ENCODE measurements at places on chromosomes 5 and 9. TPM values are rescaled to one million over a fixed set of nuclear protein-coding genes. Genes with fewer than 3 reads are reported as not detected.

DNA sequence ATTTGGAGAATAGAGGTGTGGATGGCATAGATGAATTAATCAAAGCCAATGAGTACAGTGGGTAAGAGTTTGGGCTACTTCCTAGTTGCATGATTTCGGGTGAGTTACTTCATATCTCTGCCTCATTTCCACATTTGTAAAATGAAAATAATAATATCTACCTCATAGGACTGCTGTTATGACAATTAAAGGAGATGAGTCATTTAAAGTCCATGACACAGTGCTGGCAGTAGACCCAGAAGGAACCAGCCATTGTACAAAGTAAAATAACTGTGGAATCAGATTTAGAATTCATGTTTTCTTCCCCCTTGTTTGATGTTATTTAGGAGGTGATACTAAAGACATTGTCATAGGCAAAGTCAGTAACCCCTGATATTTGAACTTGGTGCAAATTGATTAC lies 139.5 kb upstream of the SLC27A6 start:
- DNase-seq, result no peak

PPIC gene
- 62.9 TPM for total RNA-seq

PCDHGB2 gene
- 1.1 TPM for total RNA-seq

OR1B1 gene
- not detected for total RNA-seq

GRCh38 chr9:37029776-37030610 lies 4.1 kb downstream of the PAX5 start:
- DNase-seq, result no peak

- DNase-seq, result no peak
Measured at GRCh38 chr5:58009754-58010153, 450.1 kb downstream of the PLK2 start.

DNA sequence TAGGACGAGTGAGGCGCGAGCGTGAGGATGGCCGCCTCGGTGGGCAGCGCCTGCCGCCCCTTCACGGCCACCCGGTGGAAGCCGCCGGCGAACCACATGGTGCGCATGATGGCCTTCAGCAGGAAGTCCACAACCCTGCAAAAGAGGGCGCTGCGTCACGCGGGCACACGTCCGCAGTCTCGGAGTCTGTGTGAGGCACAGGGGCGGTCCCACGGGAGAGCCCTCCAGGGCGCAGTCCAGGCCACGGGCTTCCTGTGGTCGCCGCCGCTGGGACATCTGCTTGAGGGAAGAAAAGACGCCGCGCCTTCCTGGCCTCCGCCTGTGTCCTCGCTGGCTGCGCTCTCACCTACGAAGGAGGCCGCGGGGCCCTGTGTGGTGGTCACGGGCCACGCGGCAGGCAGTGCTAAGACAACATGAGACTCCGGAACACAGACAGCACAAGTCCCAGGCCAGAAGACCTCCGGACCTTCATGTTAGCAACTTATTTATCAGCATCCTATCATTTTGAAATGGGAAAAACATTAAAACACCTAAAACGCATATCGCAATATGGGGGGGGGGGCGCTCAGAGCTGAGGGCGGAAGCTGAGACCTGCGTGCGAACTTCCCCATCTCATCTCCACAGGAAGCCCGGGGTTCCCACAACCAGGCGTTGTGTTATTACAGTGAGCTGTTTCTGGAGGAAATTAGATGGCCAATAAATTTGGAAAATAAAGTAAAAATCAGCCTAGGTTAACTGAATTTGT lies 28.8 kb downstream of the LPCAT1 start:
- DNase-seq, result peak; percentile 19

- DNase-seq, result no peak
Measured at GRCh38 chr5:51385216-51385615, 2.0 kb downstream of the ISL1 start.

Data from esophagus squamous epithelium (tissue), 5 donors.